ENCODE measurements at places on chromosomes 5 and 9.

DNA sequence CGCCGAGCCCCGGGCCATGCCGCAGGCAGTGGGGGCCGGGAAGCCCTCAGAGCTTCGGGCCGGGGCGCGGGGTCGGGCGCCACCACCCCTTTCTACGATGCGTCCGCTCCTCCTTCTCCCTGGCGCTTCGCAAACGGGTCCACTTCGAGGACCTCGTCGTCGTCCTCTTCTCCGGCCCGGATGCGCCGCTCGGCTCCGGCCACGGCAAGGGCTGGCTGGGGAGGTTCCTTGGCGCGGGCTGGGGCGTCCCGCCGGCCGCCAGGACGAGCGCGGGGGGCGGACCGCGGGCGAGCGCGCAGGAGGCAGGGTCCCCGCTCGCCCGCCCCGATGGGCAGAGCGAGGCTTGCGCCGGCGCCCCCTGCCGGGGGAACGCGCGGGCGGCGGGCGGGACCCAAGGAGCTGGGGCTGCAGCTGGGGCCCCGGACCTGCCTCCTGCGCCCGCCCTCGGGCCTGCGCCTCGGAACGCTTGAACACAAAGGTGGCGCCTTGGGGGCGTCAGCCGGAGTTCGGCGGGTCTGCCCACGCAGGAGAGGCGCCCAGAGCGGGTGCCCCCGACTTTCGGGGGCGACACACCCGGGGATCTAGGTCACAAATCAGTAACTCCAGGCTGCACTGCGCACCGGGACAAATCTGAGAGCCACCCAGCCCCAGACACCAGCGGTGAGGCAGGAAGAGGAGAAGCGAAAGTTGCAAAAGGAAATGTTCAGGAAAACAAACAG is at the start of gene ROR2:
TSS of gene ROR2 (minus strand) at position 283 of the 719 bp plus-strand sequence.
- DNase-seq = peak; percentile 23

GRCh38 chr9:107973451-107973850 is 483.9 kb upstream of the KLF4 start:
- DNase-seq = no peak

DNA sequence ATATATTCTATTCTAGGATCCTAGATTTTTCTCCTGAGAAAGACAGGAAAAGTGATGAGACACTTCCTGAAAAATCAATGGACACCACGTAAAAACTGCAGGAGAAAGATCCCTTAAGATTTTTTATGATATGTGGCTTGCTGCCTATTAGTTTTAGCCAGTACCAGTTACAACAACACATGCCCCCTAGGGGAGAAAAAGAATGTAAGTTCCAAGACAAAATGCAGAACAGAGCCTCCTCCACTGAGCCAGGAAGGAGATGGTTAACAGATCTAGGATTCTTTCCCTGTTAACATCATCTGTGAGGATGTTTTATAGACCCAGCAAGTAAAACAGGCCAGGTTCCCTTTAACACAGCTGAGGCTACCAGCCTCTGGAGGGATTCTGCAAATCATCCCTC is 574.7 kb downstream of the TLE4 start:
- no peak for DNase-seq

DNA sequence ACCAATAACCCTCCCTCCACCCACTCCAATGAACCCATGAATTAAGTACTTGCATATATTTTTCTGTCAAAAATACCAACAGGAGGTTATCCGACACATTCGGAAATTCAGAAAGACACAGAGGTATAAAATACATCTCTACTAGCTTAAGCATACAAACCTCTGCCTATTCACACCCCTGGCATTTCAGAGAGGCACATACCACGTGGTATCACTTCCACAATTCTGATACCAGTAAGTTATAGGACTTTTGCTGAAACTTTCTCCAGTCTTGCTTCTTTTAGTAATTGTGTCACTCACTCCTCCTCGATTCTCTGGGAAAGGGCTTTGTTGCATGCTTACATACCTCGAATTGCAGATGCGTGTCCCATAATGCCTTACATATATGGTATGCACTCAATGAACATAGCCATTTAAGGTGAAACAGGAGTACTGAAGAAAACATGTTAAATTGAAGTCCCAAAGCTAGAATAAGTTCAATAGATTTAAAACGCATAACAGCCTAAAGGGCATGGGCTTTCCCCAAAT is 58.1 kb downstream of the TLE1 start:
- no peak for DNase-seq

DNA sequence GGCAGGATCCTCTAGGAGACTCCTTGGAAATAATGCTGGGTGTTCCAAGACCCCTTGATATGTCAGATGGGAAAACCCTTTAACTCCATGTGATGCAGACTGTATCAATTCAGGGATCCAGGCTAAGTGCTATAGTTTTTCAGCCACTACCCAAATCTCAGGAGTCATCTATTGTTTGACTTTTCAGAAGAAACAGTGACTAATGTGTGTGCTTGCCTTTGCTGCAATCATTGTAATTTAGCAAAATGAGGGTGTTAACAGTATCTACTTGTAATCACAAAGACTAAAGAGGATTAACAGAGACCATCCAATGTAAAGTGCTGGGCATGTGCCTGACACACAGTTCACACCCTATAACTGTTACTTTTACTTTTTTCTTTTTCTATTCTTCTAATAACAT is 309.6 kb upstream of the RFX3 start:
- DNase-seq = no peak

DNA sequence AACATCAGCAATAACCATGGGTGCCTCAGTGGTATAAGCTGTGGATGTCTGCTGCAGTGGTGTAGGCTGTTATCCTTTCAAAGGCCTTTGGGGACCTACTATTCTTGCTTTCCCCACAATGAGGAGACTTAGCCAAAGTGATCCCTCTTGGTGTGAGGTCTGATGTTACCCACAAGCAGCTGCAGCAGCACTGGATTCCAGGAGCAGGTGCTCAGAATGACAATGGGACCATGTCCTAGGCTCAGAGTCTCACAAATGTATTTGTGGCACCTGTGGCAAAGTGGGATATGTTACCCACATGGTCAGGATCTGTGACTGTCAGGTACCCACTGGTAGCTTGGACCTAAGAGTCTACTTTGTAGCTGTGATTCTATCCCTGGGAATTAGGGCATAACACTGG is 70.4 kb downstream of the RNF130 start:
- no peak for DNase-seq

DNA sequence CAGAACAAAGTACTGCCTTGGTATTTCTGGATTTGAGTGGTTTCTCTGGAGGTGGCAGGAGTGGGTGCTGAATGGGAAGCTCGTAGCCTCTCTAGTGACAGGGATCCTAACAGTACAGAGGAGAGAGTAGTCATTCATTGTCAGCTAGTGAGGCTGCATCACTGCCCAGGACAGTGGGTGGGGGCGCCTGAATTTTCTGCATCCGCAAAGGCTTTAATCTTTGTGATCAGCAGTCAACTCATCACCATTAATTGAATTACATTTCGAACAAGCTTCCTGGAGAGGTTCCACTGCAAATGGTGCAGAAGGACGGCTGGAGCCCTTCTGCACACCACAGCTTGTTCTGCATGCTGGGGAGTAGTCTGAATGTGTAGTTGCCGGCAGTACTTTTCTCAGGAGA is 77.5 kb downstream of the HSPA4 start:
- no peak for DNase-seq

DNA sequence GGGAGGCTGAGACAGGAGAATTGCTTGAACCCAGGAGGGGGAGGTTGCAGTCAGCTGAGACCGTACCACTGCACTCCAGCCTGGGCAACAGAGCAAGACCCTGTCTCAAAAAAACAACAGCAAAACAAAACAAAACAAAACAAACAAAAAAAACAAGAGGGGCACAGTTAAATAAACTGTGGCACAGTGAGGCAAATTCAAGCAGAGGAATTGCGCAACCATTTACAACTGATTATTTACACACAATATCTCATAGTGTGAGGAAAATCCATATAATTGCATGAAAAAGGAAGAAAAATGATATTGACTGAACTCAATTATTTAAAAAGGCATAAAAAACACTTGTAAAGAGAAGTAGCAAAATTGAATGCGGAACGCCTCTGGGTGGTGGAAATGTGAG is 161.5 kb downstream of the CRB2 start:
- no peak for DNase-seq

DNA sequence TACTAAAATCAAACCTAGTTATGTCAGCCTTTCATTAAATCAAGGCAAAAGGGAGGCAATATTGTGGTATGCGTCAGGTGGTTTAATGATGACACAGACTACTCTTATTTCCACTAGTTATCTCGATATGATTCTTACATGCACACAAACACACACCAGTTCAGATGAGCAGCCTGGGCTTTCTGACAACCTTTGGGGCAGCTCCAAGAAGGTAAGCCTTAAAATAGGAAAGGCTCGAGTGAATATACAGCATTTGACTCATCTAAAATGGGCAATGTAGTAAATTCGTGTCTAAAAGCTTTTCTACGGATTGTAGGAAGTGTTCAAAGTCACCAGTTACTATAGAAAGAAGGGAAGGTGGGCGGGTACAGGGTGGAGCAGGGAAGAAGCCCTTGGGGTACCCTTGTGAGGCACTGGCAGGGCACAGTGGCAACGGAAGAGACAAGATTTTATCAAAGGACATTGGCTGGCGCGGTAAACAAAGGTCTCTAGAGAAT is 1.9 kb downstream of the ANKH start:
- DNase-seq = no peak

DNA sequence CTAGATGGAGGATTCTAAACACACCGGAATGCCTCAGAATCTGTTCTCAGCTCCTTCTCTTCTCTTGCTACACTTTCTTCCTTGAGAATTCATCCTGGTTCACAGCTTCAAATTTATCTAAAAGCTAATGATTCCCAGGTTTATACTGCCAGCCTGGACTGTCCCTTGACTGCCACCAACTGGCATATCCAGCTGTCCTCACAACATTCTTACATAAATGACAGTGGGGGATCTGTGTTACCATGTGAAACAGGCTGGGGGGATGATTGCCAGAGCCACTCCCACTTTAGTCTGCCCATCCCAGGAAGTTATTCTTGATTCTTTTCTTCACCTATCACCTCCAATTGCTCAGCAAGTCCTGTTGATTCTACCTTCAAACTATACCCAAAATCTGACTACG is 27.2 kb upstream of the ZFR start:
- DNase-seq = no peak

DNA sequence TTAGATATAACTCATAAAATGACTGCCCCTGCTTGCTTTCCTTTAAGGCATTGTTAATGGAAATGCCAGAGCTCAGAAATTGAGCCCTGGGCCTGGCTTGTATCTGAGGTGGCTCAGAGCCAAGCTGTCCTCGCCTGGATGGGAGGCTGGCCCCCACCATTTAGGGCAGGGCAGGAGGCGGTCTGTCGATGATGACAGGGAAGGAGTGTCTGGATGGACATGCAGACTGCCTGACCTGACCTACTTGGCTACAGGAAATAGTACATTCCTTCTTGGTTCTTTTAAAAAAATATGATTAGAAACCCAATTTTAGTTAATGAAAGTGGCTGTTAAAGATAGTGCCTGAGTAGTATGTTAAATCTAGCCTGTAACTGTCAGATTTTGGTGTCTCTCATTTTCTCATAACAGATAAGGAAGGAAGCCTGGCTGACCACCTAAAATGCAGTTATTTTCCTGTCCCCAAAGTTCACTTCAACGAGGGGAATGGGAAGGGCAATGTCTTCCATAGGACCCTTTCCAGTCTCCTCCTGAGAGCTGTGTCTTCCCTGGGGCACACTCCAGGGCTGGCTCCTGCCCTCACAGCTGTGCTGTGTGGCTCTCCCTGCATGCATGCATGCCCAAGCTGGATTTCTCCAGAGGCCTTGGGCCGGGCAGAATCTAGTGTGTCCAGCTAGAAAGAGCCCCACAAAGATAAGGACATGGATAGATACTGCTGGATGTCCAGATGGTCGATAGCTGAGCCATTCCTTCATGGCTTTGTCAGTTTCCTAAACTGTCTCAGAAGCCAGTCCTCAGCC is 42.3 kb downstream of the MACROH2A1 start:
- no peak for DNase-seq

GRCh38 chr5:174553556-174553955 is 170.8 kb upstream of the MSX2 start:
- DNase-seq = no peak

DNA sequence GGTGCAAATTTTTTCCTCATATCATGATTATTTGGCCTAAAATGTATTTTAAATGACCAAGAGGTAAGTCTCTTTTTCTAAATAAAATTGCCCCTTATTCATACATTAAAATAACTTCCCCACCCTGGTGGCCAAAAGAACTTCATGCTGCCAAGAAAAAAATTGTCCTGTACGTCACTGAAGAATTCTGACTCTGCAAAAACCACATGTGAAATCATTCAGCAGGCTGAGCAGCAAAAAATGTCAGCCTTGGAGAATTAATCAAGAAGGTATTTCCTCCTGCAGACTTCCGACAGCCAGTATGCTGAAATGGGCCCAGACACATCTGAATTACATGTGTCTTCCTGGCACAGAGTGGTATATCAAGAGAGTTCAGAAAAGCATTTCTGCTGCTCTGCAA is 94.6 kb upstream of the HMHB1 start:
- DNase-seq = no peak

- no peak for DNase-seq
These were observed 133.4 kb upstream of the GAS1 start for GRCh38 chr9:87080512-87081264.

DNA sequence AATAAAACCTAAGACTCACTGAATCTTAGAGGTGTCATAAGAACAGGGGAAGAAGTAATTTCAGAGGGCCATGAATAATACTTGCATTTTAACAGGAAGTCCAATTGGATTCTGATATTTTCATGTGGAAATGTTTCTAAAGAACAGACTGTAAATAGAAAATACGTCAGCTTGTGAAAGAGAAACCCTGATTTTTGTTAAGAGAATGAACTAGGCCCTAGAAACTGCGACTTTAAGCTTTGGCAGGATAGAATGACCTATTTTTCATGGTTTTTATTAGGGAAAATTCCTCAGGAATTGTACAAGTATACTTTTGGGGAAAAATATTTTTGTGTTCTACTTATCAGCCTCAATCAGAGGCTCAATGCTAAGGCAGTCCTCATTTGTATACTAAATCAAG is 215.5 kb upstream of the ACTBL2 start:
- DNase-seq = no peak

DNA sequence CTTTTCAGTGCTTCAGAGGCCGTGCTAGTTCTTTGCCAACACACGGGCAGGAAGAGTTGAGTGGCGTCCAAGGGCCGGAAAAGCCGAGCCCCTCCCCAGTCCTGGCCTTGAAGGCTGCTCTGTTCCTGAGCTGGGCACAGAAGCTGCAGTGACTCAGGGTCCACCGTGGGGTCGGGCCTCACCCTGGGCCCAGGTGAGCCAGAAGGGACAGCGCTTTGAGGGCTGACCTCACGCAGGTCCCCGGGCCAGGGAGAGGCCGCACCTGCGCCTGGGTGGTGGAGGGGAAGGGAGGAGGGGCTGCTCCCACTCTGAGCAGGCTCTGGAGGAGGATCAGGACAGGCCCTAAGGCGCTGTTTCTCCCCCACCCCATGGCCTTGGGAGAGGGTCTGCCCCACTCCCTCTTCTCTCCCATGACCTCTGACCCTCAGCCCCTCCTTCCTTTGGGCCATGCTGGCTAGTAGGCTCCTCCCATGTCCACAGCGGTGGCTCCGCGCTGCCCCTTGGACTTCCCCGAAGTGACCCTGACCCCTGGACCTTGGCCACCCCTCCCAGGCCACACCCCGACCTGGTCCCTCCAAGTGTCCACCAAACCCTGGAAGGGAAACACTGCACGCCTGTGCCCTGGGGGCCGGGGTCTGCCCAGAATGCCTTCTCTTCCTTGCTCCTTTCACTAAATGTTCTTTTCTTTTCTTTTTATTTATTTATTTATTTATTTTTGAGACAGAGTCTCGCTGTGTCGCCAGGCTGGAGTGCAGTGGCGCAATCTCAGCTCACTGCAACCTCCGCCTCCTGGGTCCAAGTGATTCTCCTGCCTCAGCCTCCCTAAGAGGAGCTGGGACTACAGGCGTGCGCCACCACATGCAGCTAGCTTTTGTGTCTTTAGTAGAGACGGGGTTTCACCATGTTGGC is 19.7 kb upstream of the SLC6A19 start:
- DNase-seq = no peak

- no peak for DNase-seq
These were observed 183.4 kb downstream of the TMC1 start for GRCh38 chr9:72704688-72705375.

Measured in NCI-H1092 treated with DMSO at 0.1 percent for 48 hours (cell line).